Right ventricle myocardium superior (tissue), 1 donor: ENCODE measurements at places on chromosomes 2 and 18.

DNA sequence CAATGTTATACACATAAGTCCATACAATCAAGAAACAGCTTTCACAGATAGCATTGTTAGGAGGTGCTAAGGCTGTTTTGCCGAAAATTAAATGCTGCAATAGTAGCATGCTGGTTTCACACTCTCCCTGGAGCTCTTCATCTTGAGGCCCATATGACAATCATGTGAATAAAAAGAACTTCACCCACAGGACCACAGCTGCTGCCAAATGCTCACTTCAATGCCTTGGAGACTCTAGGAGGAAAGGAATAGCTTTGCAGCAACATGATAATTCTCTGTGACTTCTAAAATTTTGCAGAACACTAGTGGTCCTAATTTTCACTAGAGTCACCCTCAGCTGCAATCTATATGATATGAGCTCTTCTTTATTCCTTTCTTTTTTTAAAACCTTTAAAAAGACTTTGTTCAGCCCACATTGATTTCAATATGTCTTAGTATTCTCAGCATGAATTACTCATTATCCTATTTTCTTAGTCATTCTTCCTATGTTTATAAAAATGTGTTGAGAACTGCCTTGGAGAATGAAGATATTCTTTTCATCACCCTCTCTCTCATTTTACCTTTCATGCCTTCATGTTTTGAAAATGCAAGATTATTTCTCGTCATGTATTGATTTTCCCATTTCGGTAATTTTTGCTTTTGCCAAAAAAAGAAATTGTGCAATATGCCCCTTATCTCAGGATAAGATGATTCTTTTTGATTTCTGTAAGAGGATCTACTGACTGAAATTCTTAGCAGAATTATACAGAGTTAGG lies 108.2 kb downstream of the PDE1A start:
- DNase-seq: no peak

DNA sequence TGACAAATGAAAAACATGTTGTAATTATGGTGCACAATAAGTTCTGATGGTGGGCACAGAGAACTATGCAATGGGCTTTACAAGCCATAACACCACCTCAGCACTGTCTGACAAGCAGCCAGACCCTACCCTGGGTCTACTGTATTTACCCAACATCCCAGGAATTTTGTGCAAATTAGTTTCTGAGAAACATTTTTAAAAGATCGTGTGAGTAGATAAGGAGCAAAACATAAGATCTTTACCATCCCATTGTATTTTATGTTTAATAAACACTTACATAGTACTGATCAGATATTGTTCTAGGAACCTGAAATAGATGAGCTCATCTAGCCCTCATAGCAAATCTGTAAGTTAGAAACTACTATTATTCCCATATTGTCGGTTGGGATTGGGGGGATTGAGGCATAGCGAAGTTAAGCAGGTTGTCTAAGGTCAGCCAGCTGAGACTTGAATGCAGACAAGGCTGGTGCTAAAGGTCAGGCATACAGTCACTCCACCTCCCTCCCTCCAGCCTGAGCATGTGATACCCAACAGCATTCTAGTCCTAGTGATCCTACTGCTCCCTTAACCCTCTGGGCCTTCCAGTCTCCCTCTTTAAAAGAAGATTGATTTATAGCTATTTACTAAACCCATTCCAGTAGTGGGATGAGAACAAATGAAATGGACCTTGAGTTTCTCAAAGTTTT lies 67.4 kb upstream of the STAM2 start:
- DNase-seq: no peak

- no peak for DNase-seq
These were observed 120.1 kb downstream of the NUP35 start for GRCh38 chr2:183244300-183244844.

DNA sequence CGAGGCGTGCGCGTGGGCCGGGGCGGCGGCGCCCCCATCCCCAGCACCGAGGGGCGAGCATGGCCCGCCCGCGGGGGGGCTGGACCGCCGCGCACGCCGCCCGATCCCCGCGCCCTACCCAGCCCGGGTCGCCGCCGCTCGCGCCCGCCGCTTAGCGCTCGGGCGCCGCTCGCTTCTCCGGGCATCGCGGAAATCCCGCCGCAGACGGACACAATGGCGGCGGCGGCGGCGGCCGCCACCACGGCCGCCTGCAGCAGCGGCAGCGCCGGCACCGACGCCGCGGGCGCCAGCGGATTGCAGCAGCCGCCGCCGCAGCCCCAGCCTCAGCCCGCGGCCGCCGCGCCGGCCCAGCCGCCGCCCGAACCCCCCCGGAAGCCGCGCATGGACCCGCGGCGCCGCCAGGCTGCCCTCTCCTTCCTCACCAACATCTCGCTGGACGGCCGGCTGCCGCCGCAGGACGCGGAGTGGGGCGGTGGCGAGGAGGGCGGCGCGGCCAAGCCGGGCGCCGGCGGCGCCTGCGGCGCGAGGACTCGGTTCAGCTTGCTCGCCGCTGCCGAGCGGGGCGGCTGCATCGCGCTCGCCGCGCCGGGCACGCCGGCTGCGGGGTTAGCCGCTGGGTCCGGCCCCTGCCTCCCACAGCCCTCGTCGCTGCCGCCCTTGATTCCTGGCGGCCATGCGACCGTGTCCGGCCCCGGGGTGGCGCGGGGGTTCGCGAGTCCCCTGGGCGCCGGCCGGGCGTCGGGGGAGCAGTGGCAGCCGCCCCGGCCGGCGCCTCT lies 453 bp downstream of the CABLES1 start:
- peak; percentile 61 for DNase-seq

DNA sequence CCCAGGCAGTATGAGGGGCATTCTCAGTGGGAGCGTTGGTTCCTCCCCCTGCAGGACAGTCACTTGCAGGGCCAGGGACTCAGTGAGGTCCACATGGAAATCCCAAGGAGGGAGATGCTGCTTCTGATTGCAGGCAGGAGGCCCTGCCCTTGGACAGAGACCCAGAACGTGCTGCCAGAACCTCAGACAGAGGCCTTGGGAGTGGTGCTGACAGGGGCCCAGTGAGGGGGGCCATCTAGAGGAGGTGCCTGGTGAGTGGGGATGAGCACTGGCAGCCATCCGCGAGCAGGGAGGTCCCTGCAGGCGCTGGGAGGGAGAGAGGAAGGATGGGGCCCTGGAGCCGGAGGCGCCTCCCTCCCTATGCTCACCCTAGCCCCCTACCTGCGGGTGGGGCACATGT lies 133.1 kb downstream of the DYSF start:
- DNase-seq: no peak

DNA sequence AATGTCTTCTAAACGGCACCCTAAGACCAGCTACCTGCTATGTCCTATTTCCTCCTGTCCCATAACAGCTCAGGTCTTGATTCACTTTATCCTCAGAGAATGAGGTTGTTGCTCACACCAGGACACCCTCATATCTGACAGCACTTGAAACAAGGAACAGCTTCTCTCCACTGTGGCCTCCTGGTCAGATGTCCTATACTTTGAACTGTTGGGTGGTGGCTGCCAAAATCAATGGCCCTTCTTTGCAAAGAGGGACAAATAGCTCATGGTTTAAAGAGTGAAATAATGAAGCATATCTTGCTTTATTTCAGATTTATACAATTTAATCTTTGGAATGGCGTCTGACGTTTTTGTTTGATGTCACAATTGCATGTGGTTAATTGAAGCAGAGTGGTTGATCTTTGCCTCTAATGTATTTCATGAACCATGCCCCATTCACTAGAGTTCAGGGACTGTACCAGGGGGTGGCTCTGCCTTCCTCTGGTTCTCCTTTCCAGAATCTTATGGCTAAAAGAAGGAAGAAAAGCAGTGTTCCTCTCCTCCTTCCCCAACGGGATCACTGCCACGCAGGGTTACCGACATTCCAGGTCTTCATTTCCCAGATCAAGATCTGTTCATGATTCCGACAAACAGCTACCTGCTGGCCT lies 24.1 kb upstream of the ZCCHC2 start:
- DNase-seq: no peak

- DNase-seq: no peak
These were observed 272.2 kb downstream of the OSR1 start for GRCh38 chr2:19086231-19086651.

DNA sequence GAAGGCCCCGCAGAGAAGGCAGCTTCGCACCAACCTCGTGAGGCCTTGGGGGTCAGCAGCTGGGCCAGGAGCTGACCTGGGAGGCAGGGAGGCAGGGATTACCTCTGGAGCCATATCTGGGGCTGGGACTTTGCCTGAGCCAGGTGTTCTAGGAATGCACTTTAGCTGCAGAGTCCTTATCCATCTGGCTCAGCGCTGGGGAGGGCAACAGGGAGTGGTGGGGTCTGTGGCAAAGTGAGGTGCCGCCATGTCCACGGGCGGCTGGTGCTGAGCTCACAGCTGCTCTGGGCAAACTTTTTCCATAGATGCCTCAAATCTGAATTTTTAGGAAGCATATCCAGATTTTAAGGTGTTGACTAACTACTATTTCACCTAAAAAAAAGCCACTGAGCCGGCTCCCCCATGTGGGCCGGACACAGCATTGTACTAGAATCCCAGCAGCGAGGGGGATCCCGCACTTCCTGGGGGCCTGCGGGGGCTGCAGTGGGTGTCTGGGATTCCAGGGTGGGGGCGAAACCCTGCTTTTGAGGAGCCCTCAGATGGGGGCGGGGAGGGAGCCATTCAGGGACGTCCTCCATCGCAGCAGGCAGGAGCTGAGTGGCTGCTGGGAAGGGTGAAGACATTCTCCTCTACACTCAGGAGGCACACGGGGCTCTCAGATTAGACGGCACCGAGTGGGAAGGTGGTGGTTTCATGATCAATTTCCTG lies 34.6 kb downstream of the RTP5 start:
- DNase-seq: no peak

- DNase-seq: no peak
These were observed 275.9 kb upstream of the GCFC2 start for GRCh38 chr2:75986617-75987016.

DNA sequence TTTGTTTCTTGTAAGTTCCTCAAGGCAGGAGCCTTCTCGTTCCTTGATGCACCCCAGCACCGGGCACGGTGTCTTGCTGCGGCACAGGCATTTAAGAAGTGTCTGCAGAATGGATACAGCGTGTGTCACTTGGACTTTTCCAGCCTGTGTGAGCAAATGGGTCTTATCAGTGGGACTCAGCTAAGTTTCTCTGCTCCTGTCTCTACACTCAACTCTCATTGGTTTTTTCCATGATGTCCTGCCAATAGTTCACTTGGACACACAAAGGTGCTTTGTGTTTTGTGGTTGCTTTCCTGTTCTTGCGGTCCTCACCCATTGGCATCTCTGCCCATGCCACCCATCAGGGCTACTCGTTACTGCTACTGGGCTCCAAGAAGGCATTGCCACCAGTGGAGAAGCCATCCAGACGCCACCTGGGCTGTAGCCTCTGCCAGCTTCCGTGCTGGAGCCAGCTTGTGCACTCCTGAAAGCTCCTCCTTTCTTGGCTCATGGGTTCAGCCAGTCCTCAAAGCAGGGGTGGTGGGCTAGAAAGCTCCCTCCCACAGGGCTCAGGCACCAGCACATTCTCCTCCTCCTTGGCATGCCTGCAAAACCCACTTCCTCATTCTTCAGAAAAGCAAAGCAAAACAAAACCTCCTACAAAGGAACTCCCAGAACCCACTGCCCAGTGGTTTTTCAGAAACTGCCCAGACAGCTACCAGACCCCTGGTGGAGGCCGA lies 41.4 kb downstream of the IL1R2 start:
- DNase-seq: peak; percentile 57
